ENCODE measurements at places on chromosomes 7 and 10.

DNA sequence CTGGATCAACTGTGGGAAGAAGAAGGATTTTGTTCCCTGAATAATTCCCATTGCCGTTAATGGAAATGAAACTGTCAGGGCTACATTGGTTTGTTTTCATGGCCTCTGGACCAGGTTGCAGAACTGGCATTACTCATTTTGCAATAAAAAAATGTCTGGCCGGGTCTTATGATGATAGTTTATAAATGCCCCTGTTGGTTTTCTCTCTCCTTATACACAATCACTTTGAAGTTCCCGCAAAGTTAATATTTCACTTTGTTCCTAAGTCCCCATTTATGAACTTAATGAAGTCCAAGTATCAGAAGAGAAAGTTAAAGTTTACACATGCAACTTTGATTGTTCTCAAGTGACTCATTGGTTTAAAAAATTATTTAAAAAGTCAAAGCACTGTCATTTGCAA, 150.7 kb upstream of the PRR15 start:
- DNase-seq, result no peak

DNA sequence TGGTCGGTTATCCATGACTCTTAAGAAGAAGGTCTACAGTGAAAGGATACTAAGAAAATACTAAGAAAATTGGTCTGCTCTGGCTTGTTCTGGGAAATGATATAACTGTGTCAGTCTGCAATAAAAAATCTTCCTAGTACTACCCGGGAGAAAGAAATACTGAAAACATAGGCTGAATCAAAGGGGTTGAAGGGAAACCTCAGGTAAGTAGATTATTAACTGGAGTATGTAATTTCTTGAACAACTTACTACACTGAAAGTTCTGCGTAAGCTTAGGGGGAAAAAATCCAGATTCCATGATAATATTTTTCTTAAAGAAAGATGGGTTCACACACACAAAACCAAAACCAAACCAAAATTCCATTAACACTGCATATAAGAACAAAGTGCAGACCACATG, 143.3 kb downstream of the KMT2E start:
- DNase-seq, result no peak

DNA sequence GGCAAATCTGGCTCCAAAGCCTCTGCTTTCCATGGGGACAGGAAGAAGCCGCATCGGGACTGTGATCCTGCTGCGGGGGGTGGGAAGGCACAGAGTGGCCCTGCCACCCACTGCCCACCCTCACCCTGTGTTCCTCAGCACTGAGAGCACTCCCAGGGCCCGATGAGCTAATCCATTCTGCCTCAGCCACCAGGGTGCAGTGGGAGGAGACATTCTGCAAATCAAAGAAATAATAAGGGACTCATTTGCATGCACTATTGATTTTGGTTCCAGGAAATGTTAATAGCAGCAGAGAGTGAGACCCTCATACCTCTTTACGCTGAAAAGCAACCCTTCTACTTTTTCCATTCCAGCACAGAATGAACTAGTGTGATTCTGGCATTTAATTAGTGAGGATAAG, 572.8 kb downstream of the INHBA start:
- DNase-seq, result no peak

DNA sequence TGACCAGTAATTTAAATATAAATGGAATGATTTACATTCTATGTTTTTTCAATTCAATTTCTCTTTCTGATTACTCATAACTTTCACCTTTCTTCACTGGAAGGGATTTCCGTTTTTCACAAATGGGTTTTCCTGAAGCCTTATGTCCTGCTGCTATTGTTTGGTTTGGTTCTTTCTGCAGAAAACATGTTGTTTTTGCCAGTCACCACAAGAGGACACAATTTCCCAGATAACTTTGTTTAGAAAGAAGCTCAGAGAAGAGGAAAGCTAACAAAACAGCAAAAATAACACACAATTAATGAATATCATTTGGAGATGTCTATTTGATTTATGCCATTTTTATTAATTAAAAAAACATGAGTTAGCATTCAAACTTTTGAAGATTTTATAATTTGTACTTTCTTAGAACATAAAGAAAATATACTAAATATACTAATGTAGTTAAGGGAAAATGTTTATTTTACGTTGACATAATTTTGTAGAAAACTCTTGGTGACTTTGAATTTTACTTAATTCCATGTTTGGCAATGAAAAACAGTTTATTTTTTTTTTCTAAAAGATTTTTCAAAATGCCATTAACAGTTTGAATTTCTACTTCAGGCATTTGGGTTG, 4.6 kb upstream of the TWIST1 start:
- DNase-seq, result peak; percentile 45

DNA sequence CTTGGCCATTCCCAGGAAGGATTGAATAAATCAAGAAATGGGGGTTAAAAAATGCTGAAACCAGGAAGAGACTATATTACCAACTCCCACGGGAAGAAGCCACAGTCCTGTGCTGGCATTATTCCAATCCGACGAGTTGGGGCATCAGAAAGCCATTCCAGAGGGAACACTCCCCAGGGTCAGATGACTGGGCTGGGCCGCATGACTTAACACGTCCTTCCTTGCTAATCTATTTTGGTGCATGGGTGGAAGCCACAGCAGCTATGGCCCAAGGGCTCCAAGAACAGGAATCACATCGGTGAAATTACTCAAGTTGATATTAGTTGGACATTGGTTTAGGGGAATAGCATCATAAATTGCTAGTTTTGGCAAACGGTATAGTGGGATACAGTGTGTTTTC, 592.9 kb upstream of the NRP1 start:
- peak; percentile 0 for DNase-seq

GRCh38 chr10:61271127-61271780, 181.9 kb downstream of the TMEM26 start:
- DNase-seq, result no peak

DNA sequence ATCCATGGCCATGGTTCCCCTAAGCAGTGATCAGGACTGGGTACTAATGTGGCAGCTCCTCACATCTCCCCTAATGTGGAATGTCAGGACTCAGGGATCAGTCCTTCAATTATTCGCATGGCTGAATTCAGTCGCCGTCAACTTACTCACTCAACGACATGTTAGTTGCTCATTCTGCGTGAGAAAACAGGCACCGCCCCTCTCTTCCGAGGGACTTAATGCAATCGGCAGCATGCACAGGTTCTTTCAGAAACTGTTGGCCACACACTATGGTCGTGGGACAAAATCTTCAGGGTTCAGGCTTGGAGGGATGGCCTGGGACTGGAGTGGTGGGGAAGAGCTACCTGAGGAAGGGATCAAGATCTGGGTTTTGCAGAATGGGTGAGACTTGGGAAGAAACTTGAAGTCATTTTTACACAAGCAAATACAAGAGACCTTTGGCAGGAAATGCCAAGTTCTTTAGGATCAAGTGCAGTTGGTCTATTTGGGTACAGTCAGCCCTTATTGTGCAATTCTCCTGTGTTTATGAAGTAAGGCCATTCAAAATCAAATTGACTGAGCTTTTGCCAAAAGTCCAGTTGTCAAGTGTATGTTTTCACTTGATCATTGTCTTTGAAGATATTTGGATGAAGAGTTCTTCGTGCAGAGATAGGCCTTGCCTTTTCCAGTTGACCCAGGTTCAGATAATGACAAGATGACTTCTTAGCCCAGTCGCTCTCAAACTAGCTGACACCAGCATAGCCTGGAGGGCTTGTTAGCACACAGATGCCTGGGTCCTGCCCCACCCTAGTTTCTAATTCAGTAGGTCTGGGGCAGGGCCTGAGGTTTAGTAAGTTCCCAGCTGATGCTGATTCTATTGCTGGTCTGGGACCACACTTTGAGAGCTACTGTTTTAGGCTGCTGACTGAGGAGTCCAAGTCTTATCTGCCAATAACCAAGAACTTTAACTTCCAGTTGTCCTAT, 48.5 kb downstream of the LRRC18 start:
- DNase-seq, result no peak

- no peak for DNase-seq
These were observed 222.5 kb upstream of the TCERG1L start for GRCh38 chr10:131533846-131534526.

DNA sequence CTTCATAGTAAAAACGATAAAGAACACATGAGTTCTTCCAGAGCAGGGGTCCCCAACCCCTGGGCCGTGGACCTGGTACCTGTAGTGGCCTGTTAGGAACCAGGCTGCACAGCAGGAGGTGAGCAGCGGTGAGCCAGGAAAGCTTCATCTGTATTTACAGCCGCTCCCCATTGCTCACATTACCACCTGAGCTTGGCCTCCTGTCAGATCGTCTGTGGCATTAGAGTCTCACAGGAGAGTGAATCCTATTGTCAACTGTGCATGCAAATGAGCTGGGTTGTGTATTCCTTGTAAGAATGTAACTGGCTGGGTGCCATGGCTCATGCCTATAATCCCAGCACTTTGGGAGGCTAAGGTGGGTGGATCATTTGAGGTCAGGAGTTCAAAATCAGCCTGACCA, 229.5 kb downstream of the CNTNAP2 start:
- DNase-seq, result no peak

GRCh38 chr10:8069627-8070026, 15.1 kb downstream of the GATA3 start:
- no peak for DNase-seq

DNA sequence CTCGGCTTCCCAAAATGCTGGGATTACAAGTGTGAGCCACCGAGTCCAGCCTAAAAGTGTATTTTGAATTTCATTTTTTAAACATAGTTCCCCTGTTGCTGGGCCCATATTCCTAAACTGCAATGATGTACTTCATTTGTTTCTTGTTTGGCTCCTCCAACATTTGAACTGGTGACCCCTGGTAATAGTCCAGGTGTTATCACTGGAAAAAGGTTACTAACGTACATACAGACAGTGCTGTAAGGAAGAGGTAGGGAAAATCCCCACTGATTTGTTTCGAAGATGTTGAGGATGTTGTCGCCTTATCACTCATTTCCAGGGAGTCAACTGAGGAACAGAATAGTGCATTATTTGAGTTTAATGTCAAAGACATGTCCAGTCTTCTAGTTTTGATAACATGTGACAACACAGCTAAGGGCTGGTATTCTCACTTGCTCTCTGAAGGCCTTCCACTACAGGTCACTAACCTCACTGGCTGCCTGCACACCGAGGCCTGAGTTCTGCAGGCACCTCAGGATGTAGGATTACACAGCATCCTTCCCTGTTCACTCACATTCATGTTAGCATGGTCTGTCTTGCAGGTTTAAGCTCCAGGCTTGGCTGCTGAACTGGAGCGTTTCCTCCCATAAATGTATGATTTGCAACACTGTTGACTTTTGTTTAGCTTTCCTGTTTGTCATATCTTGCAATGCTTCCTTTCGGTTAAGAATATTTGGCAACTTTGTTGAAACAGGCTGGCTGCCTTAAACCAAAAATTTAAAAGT, 362.8 kb downstream of the INHBA start:
- DNase-seq, result no peak

DNA sequence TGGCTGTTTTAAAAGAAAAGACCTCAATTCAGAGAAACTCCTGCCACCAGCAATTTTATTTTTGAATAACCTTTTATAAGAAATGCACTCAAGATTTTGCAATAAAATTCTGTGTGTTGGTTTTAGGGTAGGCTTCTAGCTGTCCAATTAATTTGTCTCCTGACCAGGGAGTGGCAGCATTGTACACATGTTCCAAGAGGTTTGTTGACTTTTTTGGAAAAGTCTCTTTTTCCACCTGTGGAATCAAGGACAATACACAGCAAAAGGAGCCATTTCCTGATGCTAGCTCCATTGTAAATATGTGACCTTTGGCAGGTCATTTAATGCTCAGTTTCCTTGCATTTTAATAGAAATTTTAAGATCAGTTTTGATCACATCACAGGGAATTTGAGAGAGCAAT, 1.8 kb downstream of the GIMAP5 start:
- peak; percentile 19 for DNase-seq

DNA sequence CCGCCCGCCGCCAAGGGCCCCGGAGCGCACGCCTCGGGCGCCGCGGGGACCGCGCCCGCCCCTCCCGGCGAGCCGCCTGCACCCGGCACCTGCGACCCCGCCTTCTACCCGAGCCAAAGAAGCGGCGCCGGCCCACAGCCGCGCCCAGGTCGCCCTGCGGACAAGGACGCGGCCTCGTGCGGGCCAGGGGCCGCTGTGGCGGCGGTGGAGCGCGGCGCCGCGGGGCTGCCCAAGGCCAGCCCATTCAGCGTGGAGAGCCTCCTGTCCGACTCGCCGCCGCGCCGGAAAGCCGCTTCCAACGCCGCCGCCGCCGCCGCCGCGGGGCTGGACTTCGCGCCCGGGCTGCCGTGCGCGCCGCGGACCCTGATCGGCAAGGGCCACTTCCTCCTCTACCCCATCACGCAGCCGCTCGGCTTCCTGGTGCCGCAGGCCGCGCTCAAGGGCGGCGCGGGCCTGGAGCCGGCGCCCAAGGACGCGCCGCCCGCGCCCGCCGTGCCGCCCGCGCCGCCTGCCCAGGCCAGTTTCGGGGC, 3.5 kb downstream of the UNCX start:
- DNase-seq, result no peak

GRCh38 chr7:117014099-117014656, 60.9 kb downstream of the ST7 start:
- peak; percentile 61 for DNase-seq

DNA sequence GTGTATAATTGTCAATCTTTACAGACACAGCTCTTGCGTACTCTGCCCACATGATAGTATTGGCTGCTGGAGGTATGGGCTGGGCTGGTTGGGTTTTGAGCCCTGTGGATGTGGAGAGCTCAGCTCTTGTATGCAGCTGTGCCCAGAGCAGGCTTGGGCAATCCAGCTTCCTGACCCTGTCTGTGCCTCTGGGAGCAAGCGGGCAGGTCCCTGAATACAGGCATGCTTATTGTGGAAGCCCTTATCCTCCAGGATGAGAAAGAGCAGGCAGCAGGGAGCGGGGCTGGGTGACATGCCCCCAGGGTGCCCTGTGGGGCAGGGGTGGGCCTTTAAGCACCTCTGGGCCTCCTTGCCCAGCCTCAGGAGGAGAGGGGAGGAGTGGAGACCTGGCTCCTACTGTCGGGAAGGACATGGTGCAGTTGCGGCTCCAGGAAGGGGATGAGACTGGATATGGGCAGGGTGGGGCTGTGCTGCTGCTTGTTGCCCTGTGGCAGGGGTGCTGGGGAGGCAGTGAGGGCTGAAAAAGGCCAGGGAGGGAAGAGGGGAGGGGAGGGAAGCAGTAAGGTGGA, 32.7 kb upstream of the SH2D4B start:
- no peak for DNase-seq
